Stimulated activated CD8-positive, alpha-beta memory T cell treated with anti-CD3 and anti-CD28 coated beads, Interleukin-7, amount 100 ng/mL, for 24 hours (primary cell): ENCODE measurements at places on chromosomes 3 and 15.

- DNase-seq, result no peak
These were observed 28.4 kb upstream of the TPRG1 start for GRCh38 chr3:189143321-189143720.

DNA sequence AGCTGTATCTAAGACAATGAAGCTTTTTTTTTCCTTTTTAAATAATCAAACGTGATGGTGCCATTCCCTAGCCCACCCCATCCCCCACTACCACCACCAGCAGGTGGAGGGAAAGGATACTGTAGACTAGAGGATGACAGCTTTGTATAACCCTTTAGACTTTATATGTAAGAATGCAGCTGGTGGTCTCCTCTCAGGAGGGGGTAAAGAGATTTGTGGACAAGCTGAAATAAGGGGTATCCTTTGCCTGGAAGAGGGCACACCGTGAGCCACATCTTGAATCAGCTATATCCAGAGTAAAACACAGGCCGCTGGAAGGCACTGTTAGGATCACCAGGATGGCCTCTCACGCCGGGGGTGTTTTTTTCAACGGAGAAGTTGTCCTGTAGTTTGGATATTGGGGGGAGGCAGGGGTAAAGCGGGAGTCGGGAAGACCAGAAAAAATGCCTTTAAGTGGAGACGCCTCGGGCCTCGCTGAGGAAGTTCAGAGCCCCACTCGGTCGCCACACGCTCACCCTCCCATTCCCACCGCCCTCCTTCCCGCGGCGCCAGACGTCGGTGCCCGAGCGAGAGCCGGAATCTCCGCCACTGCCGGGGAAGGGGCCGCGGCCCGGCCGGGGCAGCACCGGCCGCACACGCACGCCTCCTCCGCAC lies 986 bp downstream of the KPNA4 start:
- DNase-seq, result no peak

GRCh38 chr15:75095594-75095993 lies 72.2 kb downstream of the PPCDC start:
- no peak for DNase-seq

- no peak for DNase-seq
These were observed 43.7 kb upstream of the GNB5 start for GRCh38 chr15:52234596-52235541.

GRCh38 chr3:13133471-13133981 lies 60.3 kb upstream of the IQSEC1 start:
- no peak for DNase-seq

- no peak for DNase-seq
These were observed 315.8 kb downstream of the UACA start for GRCh38 chr15:70447521-70447920.

GRCh38 chr3:52370531-52370930 lies 54.4 kb downstream of the DNAH1 start:
- no peak for DNase-seq

DNA sequence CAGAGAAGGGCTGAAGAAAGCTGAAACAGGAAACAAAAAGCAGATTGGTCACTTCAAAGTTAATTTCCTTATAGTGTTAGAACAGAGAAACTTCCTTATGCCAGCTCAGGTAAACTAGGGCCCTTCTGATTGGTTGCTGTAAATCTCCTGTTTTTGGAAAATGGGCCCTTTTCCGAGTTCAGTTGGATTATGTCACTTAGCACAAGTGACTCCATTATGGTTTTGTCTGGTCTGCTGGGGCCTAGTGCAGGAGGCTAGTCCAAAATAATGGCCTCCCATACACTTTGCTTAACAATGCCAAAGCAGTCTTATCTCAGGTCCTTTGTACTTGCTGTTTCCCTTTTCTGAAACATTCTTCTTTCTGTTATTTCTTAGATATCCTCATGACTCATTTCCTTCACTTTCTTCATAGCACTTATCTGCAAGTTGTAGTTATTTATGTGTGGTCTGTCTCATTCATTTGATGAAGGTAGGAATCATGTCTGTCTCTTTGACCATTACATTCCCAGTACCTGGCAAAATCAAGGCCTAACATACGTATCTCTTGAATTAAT lies 7.7 kb upstream of the DCP1A start:
- no peak for DNase-seq
